Activated CD4-positive, alpha-beta T cell treated with anti-CD3 and anti-CD28 coated beads, Interleukin-2, amount 50 U/mL, for 4 hours (primary cell): ENCODE measurements at places on chromosomes 4 and X.

DNA sequence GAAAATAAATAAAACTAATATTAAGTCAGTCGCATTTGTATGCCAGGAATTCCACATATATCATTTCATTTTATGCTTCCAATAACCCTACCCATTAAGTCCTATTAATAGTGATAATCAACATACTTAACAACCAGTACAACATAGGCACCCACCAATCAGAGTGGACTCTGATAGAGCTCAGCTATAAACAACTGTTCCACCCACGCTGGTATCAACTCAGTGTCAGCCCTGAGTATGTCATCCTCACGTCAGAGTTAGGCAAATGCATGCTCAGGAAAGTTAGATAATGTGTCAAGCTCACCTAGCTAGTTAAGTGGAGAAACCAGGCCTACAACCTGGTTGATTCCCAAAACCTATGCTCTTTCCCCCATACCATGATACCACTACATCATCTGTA, 89.3 kb downstream of the SMARCA1 start:
- DNase-seq, result no peak

DNA sequence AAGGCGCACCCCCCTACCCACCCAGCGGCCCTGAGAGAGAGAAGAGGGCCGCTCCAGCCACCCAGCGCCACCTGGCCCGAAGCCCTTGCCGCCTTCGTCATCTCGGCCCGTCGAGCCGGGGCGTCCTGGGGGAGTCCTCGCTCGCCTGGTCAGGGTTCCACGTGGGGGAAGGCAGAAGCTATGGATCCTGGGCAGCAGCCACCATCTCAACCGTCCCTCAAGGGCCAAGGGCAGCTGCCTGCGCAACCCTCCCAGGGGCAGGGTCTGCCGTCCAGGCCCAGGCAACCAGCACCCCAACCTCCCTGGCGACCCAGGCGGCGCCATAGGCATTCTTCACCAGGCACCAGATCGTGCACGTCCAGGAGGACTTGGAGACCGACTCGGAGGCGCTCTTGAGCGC, 51.5 kb upstream of the IL13RA2 start:
- DNase-seq, result no peak

DNA sequence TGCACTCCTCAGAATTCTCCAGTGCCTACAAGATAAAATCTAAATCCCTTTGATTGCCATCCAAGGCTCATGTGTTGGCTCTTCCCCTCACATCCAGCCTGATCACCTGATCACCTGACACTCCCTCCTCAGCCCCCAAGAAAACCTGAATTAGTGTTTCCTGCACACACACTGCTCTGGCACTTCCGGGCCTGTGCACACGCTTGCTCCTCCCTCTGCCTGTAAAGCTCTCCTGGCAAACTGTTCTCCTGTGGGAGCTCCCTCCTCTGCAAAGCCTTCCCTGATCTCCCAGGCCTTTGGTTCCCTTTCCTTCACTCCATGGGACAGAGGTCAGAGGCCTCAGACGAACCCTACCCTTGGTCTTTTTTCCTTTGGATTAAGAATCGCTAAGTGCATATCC, 19.9 kb downstream of the PHKA2 start:
- no peak for DNase-seq

- DNase-seq, result no peak
Observed at GRCh38 chr4:105352826-105353225, 121.0 kb downstream of the PPA2 start.

DNA sequence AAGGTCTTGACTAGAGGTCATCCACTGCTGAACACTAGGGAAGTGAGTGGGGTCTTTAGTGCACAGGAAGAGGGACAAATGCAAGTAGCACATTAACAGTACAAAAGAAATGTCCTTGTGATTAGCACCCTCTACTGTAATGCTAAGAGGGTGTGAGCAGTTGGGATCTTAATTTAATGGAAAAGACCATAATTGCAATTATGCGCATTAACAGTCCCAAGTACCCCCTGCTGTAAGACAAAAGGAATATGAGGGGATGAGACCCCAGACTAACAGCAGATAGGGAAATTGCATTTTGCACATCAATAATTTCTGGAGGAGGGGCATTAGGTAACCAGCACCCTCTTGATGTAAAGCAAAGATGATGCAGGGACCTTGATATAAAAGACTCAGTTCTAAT, 285.0 kb downstream of the CHIC1 start:
- DNase-seq, result no peak

- no peak for DNase-seq
Observed at GRCh38 chr4:139619644-139620043, 46.0 kb upstream of the MGST2 start.

DNA sequence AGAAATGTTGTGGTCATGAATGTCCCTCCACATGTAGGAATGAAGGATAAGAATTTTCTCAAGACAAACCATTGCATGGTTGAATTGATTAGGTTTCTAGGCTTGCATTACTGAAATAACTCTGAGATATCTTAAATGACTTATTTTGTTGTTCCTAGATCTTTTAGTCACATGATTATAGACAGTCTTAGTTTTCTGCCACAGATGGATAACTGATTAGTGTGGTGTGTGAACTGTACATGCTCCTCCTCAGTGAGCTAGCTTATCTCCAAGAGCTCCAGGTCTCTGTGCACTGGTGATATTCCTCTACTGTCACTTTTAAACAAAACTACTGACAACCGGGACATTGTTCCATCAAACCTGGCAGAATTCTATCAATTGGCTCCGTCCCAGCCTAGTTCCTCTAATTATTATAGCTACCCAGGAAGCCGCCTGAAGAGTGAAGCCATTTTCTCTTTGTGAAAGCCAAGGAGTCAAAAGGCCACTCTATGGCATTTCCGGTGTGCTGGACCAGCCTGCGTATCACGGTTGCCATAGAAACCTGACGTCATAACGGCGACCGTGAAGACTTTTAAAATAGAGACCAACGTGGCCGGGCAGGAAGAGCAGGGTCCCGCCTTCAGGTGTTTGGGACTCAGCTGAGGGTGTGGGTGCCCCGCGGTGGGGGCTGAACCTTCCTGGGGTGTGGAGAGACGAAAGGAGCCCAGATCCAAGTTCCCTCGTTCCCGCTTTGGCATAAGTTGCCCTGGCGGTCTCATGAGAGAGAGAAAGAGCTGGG, 28.1 kb downstream of the BEX3 start:
- DNase-seq, result no peak

GRCh38 chr4:106051514-106051913, 156.2 kb downstream of the NPNT start:
- DNase-seq, result no peak

DNA sequence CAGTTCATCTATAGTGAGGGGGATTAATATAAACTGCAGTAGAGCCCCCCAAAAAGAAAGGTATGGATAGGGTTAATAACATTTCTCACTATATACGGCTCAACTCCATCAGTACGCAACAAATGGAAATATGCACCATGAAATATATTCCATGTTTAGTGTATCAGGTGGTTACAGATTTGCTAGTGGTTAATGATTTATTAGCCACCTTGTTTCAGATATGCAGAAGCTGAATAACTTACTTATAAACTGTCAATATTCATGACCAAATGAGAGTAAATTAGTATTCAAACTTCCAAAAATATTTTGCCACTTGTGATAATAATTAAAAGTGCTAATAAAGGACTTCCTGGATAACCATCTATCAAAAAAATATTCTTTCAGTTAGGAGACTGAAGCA, 14.8 kb downstream of the AMTN start:
- no peak for DNase-seq

DNA sequence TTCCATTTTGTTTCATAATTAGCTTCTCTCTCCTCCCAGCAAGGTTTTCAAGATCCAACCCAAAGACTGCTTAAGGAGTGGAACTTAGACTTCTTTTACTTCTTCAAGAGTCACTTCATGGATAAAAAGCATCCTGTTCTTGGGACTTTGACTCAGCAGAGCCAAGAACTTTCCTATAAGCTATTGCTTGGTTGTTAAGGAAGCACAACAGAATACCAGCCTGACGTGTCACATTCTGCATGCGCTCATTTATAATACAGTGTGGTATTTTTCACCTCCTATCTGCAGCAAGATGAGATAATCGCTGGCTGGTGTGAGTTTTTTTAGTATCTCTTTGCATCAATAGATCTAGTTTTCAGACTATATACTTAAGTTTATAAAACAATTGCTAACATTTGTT, 152.1 kb downstream of the PALLD start:
- no peak for DNase-seq

GRCh38 chr4:24352112-24352511, 232.2 kb downstream of the DHX15 start:
- DNase-seq, result no peak
